M059J (cell line): ENCODE measurements at places on chromosomes 5 and 9.
A peak's percentile ranks its signal among the peaks of the same experiment; 100 is the strongest.

GRCh38 chr5:109225716-109226625, 183.8 kb downstream of the PJA2 start:
- DNase-seq, result no peak

- DNase-seq, result no peak
Measured at GRCh38 chr5:148913493-148913892, 87.1 kb downstream of the ADRB2 start.

- no peak for DNase-seq
Measured at GRCh38 chr5:173928871-173929574, 40.9 kb downstream of the CPEB4 start.

DNA sequence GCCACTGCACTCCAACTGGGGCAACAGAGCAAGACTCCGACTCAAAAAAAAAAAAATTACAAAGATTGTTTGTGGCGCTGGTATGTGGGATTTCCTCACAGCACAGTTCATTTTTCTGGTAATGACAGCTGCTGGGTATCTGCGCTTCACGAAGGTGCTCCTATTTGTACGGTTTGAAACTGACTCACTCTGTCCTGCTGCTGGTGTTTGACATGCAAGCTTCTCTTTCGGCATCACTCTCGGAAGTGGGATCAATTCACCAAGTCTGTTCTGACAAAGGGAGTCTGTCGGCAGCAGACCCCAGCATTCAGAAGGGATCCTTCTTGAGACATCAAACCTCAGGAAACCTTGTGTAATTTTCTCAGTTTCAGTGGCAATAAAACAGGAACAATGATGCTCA, 26.3 kb downstream of the MAML1 start:
- DNase-seq, result no peak

- no peak for DNase-seq
Measured at GRCh38 chr5:9626955-9627354, 3.2 kb downstream of the TAS2R1 start.

DNA sequence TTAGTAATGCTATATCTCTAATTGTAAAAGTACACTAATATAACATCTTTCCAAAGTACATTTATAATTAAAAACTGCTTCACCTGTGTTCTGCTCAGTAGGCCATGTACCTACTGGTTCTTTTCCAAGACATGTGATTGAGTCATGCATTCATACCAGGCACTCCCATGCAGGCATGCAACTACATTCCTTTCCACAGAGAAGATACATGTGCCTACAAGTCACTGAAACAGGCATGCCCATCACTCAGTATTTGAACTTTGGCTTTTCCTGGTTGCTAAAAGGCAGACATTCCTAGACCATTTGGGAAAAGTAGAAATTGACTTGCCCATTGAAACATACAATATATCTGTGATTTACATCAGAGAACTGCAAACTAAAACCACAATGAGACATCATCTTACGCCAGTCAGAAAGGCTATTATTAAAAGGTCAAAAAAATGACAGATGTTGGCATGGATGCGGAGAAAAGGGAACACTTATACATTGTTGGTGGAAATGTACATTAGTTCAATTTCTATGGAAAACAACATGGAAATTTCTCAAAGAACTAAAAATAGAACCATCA, 148.3 kb upstream of the MOCS2 start:
- no peak for DNase-seq

- no peak for DNase-seq
Measured at GRCh38 chr5:181248277-181248676, 4.6 kb upstream of the RACK1 start.

GRCh38 chr5:174750711-174751110, 26.3 kb downstream of the MSX2 start:
- DNase-seq, result peak; percentile 53

DNA sequence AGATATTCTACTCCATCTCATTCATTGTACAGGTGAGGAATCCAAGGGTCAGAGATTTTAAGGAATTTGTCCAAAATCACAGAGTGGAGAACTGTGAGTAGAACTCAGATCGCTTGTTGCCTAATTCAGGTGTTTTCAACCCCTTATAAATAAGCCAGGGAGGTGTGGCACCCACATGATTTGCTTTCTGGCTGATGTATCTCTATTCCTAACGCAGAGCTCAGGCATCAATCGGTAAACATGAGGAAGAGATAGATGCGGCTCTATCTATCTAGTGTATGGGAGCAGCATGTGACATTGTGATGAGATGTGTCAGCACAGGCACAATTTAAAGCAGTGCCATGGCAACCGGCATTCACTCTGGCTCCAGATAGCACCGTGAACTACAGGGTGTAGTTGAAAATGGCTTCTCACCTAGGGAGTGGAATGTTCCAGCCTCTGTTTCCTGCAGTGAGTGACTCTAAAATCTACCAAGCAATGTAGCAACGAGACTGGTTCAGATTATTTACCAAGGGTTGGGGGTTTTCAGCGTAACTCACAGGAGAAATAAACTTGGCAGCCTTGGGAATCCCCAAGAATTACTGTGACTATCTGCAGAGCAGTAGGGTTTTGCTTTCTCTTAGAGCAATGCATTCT, 53.4 kb upstream of the SUB1 start:
- peak; percentile 70 for DNase-seq

- DNase-seq, result peak; percentile 39
Measured at GRCh38 chr5:73693573-73694061, 67.6 kb downstream of the ARHGEF28 start.
